Activated gamma-delta T cell treated with Interleukin-2 at 50 U/mL for 16 hours (primary cell): ENCODE measurements at places on chromosomes 12 and 14.

DNA sequence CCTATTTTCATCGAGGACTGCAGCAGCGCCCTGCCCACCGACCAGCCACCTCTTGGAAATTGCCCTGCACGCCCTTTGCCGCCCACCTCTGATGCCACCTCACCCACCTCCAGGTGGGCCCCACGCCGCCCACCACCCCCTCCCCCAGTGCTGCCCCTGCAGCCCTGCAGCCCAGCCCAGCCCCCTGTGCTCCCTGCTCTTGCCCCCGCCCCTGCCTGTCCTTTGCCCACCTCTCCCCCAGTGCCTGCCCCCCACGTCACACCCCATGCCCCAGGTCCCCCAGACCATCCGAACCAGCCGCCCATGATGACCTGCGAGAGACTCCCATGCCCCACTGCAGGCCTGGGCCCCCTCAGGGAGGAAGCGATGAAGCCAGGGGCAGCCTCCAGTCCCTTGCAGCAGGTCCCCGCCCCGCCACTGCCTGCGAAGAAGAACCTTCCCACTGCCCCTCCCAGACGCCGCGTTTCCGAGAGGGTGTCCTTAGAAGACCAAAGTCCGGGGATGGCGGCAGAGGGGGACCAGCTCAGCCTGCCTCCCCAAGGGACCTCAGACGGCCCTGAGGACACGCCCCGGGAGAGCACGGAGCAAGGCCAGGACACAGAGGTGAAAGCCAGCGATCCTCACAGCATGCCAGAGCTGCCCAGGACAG lies 96.5 kb downstream of the LGMN start:
- DNase-seq: peak; percentile 41

DNA sequence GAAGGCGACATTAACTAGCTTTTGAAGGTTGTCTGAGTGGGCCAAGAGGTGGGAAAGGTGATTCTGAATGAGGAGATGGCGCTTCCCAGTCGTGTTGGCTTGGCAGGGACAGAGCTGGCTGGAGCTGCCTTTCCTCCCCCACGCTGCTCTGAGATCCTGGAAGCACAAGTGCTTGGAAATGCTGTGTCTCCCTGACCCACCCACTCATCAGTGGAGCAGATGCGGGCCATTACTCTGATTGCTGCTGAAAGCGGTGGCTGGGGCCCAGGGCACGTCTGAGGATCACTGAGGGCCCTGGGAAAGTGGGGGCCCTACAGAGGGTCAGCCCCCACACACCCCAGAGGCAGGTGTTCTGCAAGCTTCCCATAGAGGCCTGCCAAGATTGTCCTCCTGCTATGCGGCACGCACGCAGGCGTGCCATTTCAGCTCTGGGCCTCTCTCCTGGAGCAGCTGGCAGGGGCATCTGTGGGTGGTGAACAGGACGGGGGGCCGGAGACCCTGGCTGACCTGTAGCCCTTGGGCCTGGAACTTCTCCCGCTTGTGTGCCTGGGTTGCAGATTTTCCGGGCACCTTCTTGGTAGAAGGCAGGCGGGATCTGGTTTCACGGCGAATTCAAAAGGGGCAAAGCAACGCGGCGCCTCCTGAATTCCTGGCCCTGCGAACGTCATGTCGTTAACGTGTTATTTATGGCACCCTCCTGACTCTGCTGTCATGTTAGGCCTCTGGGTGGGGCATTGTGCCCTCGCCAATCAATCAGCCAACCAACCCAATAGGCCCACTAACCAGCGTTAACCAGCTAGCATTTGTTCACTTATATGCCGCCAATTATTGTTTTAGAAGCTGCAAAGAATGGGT lies 133.8 kb upstream of the TBX3 start:
- DNase-seq: no peak

DNA sequence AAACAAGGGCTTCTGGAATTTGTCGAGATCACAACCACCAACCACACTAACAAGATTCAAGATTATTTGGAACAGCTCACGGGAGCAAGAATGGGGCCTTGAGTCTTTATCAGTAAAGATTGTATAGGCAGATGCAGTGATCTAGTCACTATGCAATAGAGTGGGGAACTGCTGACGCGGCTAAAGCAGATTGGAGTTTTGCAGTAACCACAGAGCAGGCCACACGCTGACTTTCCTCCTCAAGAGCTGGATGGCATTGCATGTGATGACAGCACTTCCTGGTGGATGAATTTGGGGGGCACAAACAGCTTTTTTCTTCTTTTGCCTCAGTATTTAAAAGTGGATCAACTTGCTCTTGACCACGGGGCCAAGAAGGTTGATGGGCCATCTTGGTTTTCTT lies 46.0 kb downstream of the KCNK13 start:
- no peak for DNase-seq

GRCh38 chr12:23083267-23083666 lies 458.3 kb downstream of the ETNK1 start:
- DNase-seq: no peak

DNA sequence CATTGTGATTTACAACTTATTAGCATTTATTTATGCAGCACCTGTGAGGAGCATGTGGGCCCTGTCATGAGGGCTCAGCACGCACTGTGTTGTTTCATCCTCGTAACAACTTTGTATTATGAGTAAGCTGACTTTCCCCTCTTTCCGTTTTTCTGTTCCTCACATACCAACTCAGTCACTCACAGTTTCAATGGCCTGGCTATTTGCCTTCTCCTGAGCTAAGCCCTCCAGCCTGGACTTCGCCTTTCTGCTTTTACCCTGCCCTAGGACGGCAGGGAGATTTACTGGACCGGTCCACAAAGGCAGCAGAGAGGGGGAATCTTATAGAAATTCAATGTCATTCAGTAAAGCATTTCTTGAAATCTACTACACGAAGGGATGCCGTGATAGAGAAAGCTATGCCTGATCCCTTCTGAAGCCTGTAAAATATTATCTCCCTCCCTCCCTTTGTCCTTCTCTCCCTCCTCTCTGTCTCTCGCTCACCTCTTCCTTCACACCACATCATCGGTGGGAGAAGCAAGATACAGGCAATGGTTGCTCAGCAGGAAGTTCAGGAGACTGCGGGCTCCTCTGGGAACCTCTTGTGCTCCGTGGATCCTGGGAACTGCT lies 219.2 kb upstream of the TBX3 start:
- no peak for DNase-seq

DNA sequence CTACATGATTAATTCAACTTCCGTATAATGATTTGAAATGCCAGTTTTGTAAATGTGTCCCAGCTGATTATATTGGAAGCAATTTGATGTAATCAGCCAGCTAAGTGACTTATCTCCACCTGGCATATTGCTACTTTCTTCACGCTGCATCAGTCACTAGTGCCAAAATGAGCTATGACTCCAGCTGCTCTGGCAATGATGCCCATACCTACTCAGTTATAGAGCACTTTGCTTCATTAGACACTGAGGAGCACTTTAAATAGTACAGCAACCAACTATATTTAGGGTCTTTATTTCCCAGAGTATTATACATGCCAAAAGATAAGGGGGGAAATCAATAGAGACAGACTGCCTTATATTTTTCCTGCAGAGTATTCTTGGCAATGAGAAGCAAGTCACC lies 67.9 kb upstream of the LIN7A start:
- DNase-seq: no peak

- DNase-seq: no peak
Observed at GRCh38 chr14:61502459-61503093, 181.2 kb downstream of the PRKCH start.

DNA sequence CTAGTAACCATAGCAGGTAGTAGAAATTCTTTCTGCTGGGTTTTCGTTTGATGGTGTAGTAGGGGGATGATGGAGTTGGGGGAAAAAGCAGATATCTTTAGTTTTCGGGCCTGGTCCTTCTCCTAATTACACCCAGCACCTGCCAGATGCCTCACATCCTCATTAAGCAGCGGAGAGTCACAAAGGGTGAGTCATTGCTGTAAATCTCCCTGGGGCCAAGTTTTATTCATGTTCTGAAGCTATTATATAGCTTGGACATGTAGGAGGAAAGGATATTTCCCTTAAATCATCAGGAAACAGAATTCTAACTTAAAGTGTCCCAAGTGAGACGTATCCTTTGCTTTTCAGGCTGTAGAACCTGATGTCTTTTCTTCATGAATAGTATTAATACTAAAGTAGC lies 4.9 kb upstream of the NECAP1 start:
- no peak for DNase-seq

DNA sequence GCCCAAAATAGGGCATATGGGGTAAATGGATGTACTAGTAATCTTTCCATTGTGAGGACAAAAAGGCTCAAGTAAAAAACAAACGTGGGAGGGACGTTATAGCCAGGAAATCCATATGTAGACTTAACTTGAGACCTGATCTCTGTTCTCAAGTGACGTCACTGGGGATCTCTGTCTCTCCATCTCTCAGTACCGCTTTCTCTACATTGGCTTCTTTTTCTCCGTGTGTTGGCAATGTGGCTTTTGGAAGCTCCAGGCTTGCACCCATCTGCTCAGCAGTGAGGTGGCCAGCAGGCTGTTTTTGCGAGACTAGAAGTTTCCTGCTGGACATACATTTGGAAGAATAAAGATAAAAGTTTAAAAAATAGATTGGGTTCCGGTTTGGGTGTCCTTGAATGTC lies 66.0 kb upstream of the NRXN3 start:
- no peak for DNase-seq

DNA sequence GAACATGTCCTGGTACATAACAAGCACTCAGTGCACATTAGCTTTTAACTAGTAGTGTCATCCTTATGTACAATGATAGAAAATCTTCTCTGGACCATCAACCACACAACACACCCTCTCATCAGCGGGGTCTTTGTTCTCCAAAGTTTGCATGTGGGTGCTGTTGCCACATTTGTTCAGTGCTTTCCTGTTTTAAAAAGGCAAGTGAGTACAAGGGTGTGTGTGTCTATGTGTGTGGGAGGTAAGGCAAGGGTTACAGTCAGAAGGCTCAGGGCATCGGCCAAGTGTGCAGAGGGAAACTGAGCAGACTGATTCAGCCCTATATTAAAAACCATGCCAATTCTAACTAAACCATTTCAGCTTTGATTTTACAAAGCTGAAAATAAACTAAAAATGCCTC lies 17.9 kb downstream of the KRT76 start:
- DNase-seq: no peak

DNA sequence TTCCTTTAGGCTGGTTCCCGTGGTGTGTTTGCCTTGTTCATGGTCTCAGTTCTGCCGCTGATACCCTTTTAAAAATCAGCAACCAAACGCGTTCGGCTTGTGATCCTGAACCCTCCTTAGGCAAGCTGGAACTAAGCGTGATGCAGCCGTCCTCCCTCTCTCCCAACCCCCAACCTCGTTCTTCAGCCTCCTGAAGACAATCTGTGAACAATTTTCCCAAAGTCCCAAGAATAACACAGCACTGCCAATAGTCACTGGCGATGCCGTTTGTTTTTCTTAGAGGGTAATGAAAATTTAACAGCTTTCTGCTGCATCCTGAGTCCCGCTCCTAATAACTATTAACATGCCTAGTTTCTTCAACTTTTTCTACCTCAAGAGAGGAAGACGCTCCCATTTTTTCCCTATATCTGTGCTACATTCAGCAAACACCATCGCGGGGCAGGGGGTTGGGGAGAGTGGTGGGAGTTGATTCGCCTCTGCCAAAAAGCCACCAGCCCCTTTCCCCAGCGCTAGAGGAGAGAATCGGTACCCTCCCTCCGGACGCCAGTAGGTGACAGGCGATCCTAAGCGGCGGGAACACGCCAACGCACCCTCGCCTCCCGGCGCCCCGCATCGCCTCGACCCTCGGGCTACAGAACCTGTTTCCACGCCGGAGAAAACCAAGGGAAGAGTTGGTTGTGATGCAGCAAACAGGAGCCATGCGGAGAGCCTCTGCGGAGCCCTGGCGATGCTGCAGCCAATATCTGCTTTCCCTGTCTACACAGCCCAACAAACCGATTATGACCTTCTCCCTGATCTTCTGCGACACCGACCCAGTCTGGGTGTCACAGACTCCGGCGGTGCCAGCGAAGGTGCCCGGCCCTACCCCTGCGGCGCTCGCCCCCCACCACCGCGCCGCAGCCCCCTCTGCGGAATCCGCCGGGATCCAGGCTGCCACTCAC lies 752 bp downstream of the PRICKLE1 start:
- DNase-seq: no peak

- no peak for DNase-seq
Observed at GRCh38 chr12:53051058-53051880, 1.4 kb downstream of the TNS2 start.

DNA sequence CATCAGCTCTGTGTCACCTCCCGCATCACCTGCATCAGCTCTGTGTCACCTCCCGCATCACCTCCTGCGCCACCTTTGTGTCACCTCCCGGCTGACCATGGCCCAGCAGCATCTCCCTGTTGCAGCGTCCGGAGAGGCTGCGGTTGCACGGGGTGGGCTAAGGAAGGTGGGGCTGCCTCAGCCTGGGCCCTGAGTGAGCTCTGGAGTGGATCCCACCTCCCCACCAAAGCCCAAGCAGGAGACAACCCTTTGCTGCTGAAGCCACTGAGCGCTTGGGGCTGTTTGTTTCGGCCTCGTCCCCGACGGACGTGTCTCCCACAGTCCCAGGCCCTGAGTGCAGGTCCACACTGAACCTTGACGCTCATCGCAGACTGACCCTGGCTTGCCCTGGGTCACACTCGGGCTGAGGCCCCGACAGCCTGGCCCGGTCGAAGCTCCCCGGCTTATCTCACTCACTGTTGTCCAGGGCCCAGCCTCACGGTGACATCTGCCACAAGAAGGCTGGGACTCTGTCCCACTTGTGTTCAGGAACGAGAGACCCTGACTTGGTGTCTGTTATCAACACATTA lies 12.2 kb downstream of the TMEM121 start:
- no peak for DNase-seq

- DNase-seq: no peak
Observed at GRCh38 chr12:121823101-121823726, 19.4 kb downstream of the SETD1B start.

GRCh38 chr12:82912406-82912805 lies 225.7 kb downstream of the TMTC2 start:
- no peak for DNase-seq

DNA sequence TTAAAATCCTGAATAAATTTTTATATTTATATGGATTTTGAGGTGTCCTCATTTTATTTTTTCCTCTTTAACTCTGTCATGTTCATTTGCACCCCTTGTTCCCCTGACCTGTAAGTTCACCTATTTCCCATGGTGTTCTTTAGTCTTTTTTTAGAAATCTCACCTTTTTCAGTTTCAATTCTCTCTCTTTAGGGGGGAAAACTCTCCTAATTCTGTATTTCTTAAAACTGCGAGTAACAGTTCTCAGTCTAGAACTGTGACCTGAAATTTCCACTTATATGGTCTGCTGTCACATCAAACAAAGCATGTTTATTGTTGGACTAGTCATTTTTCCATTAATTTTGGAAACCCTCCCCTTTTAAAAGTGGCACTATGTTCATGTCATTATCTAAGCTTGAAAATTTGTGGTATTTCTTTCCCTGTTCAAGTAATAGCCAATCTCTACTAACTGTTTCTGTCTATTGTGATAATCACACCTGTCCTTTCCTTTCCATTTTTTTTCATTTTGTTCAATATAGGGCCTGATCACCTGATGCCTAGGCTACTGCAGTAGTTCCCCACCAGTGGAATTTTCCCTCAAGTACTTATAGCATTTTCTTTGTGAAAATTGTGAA lies 14.0 kb upstream of the FBXO33 start:
- DNase-seq: no peak
